T-cell (primary cell): ENCODE measurements at places on chromosomes 11 and 22. TPM values are rescaled to one million over a fixed set of nuclear protein-coding genes. Genes with fewer than 3 reads are reported as not detected.

Gene CD3D
- total RNA-seq, result 336 TPM

DNA sequence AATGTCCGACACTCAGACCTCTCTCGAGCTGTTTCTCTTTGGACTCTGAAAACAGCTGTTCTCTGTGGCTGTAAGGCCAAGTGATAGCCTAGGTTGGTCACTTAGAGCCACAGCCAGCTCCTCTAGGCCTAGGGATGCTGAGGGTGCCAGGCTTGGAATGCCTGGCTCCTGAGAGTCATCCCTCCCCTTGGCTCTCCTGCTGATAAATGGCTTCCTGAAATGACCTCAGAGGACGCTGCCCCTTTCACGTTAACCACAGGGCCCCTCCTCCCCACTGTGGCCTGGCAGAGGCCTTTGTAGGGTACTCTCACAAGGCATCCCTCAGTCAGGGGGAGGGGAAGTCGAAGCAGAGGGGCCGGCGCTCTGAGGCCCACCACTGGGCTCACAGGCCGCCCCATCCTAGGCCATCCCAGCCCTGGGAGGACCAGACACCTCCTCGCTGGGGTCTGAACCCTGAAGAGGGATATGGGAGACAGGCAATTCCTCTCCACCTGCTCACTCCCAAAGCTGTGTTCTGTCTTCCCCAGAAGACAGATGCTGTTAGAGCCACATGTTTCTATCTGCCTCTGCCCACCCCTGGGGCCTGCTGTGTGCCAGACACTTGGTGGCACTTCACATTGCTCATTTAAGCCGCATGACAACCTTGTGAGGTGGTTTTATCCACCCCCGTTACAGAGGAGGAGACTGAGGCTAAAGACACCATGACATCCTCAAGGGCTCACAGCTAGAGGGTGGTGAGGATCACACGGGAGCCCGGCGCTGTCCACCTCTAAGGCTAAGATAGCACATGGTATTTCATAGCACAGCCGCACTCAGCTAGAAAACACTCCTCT is 50.9 kb downstream of the ARFGAP3 start:
- DNase-seq, result no peak
- no peak overlapping the region for H3K27ac ChIP-seq
- no peaks in the 10 kb centered on the region for H3K27me3 ChIP-seq
- H3K4me1 ChIP-seq, result no peaks in the 10 kb centered on the region
- peaks cover 27% of the 10 kb centered on the region for H3K36me3 ChIP-seq

DNA sequence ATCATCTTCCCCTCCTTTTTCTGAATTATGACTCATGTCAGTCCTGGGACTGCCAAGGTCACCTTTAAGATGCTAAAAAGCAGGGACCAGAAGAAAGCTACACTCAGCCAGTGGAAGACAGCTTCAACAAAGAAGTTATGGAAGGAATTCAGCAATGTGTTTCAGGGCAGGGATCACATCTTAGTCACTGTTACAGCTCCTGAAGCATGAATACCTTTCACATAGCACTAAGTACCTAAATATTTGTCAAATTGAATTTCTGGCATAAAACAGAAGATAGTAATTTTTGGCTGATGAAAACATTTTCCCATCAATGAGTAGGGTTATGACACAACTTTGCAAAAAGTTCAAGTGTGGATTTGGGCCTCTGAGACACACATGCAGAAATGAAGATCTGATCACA is 5.2 kb downstream of the DDB1 start:
- no peaks in the 10 kb centered on the region for H3K27me3 ChIP-seq
- H3K4me1 ChIP-seq, result peaks cover 19% of the 10 kb centered on the region
- no peak overlapping the region for H3K27ac ChIP-seq
- no peak for DNase-seq
- no peak overlapping the region for H3K4me3 ChIP-seq
- peaks cover 73% of the 10 kb centered on the region for H3K36me3 ChIP-seq

DNA sequence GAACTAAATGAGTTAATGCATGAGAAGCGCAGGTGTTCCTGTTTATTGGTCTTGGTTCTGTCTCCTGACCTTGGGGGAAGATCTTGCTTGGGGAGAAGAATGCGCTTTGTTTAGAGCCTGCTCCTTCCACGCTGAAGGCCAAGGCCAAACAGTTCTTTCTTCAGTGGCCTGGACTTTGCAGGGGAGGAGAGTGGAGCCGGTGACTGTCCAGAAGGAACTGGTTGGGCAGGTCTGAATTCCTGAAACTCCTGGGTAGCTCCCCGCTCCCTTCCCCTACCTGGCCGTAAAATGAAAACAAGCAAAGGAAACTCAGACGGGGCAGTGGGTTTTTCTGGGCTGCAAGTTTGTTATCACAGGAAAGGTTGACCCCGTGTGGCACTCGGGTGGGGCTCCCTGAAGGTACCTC is 3.6 kb downstream of the ARHGAP8 start:
- no peak overlapping the region for H3K27ac ChIP-seq
- peaks cover 68% of the 10 kb centered on the region for H3K27me3 ChIP-seq
- no peak for DNase-seq
- no peak overlapping the region for H3K4me3 ChIP-seq
- H3K4me1 ChIP-seq, result no peaks in the 10 kb centered on the region

DNA sequence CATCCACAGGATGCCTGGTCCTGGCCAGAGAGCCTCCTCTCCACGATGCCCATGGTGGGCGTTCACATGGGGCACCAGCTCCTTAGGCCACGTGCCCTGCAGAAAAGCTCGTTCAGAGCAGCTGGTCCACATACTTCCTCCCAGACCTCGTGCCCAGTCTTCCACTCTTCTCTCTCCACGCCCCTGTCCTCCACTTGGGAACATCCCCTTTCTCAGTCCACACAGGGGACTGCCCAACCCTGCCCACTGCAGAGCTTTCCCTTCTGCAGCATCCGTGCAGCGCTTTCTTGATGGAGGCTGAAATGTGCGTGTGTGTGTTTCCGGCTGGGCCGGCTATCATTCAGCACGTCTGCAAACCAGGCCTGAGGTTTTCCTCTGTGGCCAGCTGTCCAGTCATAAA is 11.3 kb downstream of the TPCN2 start:
- H3K4me1 ChIP-seq, result no peaks in the 10 kb centered on the region
- H3K27me3 ChIP-seq, result no peaks in the 10 kb centered on the region
- peaks cover 18% of the 10 kb centered on the region for H3K36me3 ChIP-seq
- H3K27ac ChIP-seq, result no peak overlapping the region
- H3K4me3 ChIP-seq, result no peak overlapping the region
- no peak for DNase-seq

DNA sequence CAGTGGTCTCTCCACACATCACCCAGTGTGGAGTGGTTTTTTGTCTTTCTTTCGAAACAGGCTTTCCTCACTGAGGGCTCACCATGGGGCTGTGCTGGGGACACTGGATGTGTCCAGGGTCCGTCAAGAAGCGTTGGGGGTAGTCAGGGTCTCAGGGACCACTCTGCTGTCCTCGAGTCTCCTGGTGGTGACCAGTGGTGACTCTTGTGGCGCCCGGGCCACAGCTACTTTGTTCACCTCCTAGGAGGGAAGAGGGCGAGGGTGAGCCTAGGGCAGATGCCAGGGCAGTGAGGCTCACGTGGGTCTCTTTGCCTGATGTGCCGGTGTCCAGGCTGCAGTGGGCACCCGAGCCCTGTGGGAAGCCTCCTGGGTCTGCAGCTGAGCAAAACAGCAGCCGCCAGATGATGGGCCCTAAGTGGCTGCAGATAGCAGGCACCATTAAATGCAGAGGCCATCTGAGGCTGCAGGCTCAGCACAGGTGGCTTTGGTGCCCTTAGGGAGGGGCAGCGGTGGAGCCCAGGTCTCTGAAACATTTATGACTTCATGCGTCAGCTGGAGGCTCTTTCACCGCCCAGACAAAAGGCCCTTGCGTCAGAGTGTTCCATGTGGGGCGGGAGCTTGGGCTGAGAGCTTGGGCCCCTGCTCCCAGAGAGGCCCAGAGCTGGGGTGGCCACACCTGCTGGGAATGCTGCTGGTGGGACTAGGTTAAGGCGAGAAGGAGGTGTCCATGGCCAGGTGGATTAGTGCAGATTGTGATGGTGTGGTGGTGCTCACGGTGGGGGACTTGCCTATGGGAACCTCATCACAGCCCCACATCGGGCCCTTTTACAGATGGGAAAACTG is 29.5 kb downstream of the KCNQ1 start:
- peaks cover 9% of the 10 kb centered on the region for H3K27me3 ChIP-seq
- H3K4me3 ChIP-seq, result no peak overlapping the region
- no peak overlapping the region for H3K27ac ChIP-seq
- H3K4me1 ChIP-seq, result no peaks in the 10 kb centered on the region
